ENCODE measurements at places on chromosomes 3 and 15.

- no peak for DNase-seq
Observed at GRCh38 chr3:179882292-179882691, 154.4 kb downstream of the PEX5L start.

GRCh38 chr3:118900737-118901525 is 133.7 kb downstream of the IGSF11 start:
- no peak for DNase-seq

GRCh38 chr15:25736461-25736860 is 126.7 kb downstream of the ATP10A start:
- DNase-seq = no peak

DNA sequence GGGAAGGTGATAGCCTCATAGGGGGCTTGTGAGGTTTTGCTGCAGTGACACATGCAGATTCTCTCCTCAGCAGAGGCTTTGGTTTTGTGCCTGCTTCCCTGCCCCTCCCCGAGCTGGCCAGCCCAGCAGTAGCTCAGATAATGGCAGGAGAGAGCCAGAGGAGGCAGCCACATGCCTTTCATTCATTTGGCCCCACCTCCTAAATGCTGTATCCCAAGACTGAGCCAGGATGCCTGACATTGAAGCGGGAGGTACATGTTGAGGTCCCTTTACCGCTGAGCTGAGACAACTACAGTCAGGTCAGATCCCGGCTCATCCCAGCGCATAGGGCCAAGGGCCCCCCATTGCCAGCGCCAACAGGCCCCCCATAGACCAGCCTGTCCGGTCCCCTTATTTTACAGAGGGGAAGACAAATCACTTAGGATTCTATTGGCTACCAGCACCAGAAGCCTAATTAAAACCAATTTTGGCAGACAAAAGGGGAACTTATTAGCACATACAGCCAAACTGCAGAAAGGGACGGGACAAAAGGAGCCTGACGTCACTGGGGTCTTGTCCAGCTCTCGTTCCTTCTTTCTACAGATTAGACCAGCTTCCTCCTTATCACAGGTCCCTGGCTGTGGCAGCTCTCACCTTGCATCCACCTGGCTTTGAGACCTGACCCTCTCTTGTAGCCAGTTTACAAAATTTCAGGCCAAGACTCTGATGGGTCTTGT is 12.1 kb upstream of the POLG start:
- no peak for DNase-seq

DNA sequence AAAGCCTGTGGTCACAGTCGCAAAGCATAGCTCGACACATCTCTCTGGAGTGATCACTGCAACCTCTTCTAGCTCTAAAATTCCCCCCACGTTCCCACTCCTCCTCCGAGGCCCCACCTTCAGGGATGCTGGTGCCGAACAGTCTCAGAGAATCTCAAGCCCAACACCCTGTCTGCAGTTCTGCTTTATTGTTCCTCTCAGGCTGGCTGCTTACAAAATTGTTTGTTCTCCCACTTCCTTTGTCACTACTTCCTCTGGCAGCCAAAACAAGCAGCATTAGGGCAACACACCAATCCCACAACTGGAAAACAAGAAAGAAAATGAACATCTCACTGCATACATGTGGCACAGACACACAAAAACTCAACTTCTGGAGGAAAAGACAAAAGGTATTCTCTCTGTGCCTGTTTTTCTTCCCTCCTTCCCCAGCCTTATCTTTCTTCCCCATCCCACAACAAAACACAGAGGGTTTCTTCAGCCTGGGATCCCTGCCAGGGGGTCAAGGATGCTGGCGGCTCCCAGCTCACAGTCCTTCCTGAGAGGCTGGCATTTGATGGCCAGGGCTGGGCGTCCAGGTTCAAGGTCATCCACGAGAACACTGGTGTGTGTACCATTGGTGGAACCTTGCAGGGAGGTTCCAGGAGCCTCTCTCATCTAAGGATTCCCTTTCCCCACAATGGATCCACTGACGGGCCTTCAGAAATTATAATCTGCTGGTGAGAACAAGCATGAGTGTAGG is 108.4 kb downstream of the TMCO5A start:
- no peak for DNase-seq

DNA sequence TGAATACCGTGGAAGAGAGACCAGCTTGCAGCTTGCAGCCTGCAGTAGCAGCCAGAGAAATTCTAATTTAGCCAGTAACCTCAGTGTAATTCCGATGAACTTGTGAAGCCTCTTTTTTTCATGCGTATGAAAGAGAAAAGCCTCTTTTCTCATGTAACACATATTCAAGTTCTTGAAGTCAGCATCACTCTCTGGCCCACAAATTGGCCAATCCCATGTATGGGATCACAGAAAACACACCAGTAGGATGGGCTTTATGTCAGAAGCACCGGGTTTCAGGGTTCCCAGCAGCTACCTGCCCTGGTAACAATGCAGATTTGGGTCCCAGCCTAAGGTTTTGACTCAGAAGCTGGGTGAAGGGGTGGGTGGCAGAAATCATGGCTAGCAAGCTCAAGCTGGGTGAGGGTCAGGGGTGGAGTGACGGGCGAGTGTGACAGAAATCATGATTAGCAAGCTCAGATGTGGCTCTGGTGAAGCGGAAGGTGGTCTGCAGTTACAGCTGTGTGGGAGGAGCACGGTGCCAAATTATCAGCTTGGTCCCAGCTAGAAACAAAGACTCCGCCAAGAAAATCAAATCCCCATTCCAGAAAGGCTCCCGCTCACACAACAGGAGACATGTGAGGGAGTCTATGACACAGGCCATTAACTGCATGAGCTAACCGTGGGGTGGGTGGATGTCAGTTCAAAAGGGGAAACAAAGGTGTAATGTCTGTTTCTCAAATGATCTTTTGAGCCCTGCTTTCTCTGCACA is 86.6 kb downstream of the SNRK start:
- no peak for DNase-seq

- DNase-seq = no peak
Observed at GRCh38 chr3:169241991-169242707, 421.4 kb downstream of the MECOM start.

- no peak for DNase-seq
Observed at GRCh38 chr3:161560008-161560637, 63.5 kb downstream of the OTOL1 start.

GRCh38 chr15:73175382-73175781 is 123.1 kb downstream of the NEO1 start:
- DNase-seq = no peak
